ENCODE measurements at places on chromosomes 7 and 10. TPM values are rescaled to one million over a fixed set of nuclear protein-coding genes. Genes with fewer than 3 reads are reported as not detected.

GRCh38 chr10:49109669-49110340 lies 5.5 kb downstream of the VSTM4 start:
- no peak for DNase-seq

- no peak for DNase-seq
Observed at GRCh38 chr10:121428867-121429266, 169.4 kb downstream of the FGFR2 start.

- DNase-seq = no peak
Observed at GRCh38 chr10:133012573-133013359, 70.4 kb upstream of the CFAP46 start.

DNA sequence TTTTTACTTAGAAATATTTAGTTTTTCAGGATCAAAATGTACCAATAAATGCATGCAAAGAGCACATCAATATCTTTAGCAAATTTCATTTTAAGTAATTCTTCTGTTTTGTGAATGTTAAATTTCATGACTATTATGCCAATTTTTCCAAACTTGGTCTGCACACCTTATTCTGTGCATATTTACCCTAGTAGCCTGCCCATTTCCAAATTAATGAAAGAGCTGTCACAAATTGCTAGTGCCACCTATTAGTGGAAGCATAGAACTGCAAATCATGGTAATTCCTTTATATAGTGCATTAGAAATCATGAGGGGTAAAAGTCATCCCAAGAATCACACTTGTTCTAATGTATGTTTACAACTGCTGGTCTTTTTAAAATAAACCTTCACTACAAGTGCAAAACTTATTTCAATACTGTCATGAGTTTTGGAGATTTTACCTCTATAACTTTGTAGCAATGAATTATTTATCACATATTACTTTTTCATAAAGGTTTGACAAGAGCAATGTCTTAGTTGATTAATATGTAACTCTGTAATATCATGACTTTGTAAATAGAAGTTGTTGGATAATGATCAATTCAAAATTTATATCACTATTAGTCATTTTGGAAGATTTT lies 5.7 kb downstream of the SEMA3A start:
- no peak for DNase-seq

- no peak for DNase-seq
Observed at GRCh38 chr7:149564340-149565095, 66.9 kb upstream of the ZNF746 start.

DNA sequence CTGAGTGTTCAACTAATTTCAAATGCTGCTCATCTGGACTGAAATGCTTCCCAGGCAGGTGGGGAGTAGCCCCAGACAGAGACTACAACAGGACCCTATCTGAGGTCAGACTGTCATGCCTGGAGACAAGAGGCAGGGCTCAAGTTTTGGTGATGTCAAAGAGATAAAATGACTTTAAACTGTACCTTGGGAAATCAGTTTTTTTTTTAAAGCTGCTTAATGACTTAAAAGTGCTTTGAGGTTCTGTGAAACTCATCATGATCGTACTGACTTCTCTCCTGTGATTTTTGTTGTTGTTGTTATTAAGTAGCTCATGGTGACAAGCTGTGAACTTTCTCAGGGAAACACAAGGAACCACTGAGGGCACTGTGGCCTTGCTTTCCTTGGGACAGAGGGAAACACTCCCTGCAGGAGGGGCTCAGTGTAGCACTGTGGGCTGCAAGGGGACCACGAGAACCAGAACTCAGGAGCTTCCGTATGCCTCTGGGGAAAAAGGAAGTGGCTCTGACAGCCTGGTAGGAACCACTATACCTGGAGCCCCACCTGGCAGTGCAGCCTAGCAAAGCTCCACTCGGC lies 9.5 kb downstream of the HIPK2 start:
- no peak for DNase-seq

DNA sequence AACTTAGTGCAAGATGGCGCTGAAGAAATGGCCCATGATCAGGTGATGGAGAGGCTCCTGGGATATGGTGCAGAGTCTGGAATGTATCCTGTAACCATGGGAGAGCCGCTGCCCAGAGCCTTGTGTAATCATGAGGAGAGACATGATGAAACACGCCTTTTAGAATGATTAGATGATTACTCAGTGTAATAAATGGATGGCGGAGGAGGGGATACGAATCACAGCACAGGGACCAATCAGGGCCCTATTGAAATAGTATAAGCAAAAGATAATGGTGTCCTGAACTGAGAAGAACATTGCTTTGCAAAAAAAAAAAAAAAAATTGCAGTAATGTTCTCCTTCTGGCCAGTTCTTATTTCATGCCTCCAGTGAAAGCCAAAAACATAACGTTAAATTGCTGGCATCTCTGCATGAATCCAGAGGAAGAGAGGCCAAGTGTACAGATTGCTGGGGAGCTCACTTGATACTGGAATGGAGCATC lies 668.5 kb upstream of the AUTS2 start:
- DNase-seq = no peak

DNA sequence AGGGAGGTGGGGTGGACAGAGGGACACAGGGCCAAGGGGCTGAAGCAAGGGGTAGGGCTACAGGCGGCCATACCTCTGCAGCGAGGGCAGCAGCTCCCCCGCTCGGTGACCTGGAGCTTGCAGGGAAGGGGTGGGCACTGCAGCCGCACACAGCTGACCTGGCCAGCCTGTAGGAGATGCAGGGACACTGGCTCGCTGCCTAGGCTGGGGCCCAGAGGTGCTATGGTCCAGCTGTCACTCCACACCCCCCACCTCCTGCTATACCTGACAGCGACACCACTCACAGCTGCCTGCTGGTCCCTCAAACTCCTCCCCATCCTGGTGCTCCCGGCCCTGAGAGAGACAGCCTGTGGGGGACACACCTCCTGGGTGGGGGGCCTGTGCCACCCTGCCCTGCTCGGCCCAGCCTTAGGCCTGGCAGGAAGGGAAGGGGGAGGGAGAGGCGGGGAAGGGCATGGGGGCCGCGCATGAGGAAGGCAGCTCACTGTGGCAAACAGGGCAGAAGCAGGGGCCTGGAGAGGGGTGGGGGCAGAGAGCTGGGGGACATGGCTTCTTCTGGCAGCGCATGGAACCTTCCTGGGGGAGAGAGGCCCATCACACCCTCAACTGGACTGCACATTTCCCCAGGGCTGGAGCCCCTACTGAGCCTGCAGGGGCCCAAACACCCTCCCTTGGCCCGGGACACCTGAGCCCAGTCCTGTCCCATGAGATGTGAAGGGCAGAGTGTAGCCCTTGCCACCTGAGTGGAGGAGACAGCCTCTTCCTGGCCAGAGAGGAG lies 23.9 kb downstream of the ATP6V1F start:
- no peak for DNase-seq

GRCh38 chr7:79118143-79118542 lies 335.3 kb downstream of the MAGI2 start:
- peak; percentile 28 for DNase-seq

DNA sequence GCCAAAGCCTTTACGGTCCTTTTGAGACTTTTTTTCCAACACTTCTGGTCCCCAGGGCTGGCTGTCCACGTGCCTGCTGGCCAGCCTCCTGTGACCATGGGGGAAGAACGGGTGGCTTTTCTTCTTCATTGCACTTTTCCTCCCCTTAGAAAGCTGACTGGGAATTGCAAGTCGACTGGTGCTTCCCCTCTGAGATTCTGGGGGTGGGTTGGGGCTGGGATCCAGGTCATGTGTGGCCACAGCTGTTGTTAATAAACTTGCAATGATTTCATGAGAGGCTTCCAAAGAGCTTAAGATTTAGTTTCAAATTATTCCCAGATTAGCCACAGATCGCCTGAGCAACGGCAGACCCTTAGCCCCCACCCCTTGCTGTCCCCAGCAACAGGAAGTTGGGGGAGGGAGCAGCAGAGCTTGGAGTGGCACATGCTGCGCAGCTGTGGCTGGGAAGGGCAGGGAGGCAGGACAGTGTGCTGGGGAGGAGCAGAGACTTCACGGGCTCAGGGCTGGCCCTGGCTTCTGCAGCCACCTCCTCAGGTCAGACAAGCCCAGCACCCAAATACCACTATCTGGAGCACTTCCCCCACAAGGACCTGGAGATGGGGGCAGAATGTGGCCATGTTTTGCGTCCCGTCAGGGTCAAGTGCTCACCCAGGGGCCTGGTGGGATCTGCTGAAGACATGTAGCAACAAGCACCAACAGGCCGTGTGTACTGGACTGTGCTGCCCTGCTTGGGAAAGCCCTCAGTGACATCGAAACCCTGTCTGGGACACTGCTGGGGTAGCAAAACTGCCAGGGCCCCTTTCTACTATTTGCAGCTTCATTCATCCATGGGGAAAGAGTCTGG lies 147.1 kb downstream of the RNF216 start:
- peak; percentile 66 for DNase-seq

DNA sequence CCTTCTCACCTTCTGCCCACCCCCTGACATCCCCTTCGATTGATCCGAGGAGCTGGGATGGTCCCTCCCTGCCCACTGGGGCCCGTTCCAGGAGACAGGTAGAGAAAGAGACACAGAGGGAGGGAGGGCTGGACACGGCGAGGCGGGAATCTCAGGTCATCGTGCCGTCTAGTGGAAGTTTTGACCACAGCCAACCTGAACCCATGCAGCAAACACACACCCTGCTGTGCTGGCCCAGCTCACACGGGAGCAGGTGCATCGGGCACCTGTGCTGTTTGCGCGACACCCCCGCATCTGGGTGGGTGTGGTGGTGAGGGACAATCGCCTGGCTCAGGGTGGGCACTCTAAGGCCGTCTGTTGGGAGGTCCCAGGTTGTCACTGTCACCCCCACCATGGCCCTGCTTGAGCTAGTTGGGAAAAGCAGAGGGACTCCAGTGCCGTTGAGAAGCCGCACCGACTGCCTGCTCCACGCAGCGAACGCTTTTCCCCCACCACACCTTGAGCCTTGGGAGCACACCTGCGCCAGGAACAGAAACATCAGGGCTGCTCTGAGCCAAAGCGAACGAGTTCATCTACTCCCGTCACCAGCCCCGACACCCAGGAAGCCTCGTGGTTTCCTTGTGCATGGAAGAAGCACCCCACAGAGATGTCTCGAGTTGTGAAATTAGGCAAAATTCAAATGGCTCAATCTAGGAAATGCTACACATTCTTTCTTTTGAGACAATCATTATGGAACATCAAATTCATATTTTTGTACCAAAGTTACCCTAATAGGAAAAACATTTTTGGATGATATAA lies 285.8 kb downstream of the DNAJB6 start:
- DNase-seq = no peak

DNA sequence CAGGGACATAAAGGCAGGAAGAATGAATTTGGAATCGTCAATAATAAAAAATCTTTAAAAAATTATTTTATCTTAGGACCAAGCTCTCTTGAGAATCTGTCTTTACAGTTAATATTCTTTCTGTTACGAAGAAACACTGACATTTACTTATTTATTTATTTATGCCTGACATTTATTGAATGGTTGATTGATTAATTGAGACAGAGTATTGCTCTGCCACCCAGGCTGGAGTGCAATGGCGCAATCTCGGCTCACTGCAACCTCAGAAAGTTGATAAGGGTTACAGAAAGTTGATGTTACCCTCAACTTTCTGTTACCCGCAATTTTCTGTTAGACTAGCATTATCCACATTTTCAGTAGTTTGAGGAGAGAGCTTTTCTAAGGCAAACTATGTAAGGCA lies 70.1 kb downstream of the CHCHD3 start:
- DNase-seq = no peak

Gene CD36
- total RNA-seq = 4.2 TPM

Gene GFRA1
- 17.4 TPM for total RNA-seq

Gene PIP
- total RNA-seq = not detected

Gene JAKMIP3
- 0.15 TPM for total RNA-seq

Gene FAM25G
- not detected for total RNA-seq

Gene NOS3
- 0.59 TPM for total RNA-seq
